Fibroblast of the aortic adventitia (primary cell): ENCODE measurements at places on chromosomes 5 and 9.

- DNase-seq: no peak
These were observed 62.8 kb upstream of the KLF9 start for GRCh38 chr9:70477146-70477745.

DNA sequence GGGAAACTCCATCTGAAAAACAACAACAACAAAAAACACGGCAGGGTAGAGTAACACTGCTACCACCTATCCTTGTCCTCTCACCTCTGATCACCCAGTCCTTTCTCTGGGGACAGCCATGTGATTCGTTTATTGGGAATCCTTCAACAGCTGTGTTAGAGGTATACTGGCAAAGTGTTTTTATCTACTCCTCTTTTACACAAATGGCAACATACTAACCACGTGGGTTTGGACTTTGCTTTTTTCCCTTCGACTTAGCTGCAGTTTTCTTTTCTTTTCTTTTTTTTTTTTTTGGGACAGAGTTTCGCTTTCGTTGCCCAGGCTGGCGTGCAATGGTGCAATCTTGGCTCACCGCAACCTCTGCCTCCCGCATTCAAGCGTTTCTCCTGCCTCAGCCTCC is 11.2 kb upstream of the SET start:
- no peak for DNase-seq

DNA sequence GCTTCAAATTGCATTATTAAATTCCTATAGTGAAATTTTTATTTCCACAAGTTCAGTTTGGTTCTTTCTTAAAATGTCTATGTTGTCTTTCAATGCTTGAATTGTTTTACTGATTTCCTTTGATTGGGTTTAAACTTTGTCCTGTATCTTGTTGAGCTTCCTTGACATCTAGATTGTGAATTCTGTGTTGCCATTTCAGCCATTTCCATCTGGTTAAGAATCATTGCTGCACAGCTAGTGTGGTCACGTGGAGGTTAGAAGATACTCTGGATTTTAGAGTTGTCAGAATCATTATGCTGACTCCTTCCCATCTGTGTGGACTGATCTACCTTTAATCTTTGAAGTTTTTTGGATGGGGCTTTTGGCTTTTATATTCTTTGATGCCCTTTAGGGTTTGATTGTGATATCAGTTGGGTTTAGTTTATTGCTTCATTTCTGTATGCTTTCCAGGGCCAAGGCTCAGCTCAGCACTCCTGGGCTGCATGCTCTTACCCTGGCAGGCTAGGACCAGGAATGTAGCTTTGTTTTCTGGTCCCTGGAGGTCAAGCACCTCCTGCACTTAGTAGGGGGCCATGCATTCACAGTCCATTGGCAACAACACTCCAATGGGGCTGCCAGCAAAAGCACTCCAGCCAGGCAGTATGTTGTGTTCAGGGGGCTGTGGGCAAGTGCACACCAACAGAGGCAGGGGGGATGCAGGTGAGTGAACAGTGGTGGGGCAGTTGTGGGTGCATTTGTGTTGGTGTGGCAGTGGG is 141.4 kb downstream of the PRR16 start:
- DNase-seq: peak; percentile 20

- no peak for DNase-seq
These were observed 29.3 kb downstream of the RCL1 start for GRCh38 chr9:4822057-4822456.

GRCh38 chr9:70791936-70792335 is 329.5 kb downstream of the TRPM3 start:
- no peak for DNase-seq
